Activated T-helper 1 cell treated with anti-CD3 and anti-CD28 coated beads, Interleukin-12 subunit alpha, Interleukin-12 subunit beta, Interleukin-2, Interleukin-4 antibody, amounts not matched to agents 30 ng/mL and 10 ng/mL and 1 ng/mL, durations not matched to agents 14 hours and 24 hours and 36 hours (primary cell): ENCODE measurements at places on chromosomes 2 and 18.

DNA sequence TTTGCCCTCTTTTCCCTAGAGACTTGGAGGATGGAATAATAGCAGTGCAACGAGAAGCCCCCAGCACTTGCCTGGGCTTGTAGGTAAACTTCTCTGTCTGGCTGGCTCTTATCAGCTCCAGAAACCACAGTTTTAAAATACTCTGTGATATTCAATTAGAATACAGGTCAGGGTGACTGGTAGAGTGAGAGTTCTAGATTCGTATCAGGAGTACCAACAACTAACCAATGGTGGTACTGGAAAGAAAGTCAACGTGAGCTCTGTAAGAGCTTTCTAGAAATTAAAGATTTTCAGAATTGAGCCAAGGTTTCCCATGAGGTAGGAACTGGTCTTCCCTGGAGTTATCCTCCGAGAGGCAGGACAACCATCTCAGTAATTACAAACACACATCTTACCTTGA lies 216.9 kb downstream of the NYAP2 start:
- no peak for DNase-seq

DNA sequence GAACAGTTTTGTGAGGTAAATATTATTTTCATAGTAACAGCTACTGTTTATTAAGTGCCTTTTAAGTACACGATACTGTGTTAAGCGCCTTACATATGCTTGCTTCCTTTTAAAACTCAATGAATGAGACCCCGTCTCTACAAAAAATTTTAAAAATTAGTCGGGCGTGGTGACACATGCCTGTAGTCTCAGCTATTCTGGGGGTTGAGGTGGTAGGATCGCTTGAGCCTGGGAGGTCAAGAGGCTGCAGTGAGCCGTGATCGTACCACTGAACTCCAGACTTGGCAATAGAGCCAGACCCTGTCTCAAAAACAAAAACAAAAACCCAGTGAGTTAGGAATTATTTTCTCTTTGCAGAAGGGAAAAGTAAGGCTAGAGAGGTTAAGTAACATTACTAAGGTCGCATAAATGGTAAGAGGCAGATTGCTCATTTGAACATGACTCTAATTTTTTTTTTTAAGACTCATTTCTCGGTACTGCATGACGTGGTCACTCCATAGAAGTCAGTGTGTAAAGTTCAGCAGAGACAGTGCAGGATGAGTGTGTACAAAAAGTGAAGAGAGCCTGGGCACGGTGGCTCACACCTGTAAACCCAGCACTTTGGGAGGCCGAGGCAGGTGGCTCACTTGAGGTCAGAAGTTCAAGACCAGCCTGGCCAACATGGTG lies 1.1 kb downstream of the METAP1D start:
- DNase-seq, result no peak

- no peak for DNase-seq
Measured at GRCh38 chr2:180016937-180017336, 9.8 kb upstream of the CWC22 start.

DNA sequence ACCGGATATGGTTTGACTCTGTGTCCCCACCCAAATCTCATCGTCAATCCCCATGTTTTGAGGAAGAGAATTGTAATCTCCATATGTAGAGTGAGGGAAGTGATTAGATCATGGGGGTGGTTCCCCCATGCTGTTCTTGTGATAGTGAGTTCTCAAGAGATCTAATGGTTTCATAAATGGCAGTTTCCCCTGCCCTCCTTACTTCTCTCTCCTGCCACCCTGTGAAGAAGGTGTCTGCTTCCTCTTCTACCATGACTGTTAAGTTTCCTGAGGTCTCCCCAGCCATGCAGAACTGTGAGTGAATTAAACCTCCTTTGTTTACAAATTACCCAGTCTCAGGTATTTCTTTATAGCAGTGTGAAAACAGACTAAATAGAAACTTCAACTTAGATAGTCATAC lies 69.5 kb downstream of the SESTD1 start:
- no peak for DNase-seq

DNA sequence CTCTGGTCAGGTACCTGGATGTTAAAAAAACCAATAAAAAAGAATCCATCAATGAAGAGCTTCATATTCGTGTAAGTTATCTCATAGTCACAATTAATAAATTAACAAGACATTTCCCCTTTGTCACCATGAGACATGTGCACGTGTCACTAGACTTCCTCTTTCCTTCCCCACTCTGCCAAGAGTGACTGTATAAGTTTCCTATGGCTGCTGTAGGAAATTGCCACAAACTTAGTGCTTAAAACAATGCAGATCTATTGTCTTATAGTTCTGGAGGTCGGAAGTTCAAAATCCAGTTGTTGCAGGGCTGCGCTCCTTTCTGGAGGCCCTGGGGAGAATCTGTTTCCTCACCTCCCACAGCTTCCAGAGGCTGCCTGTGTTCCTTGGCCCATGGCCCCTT lies 35.8 kb downstream of the SLC9A4 start:
- no peak for DNase-seq

- no peak for DNase-seq
Measured at GRCh38 chr2:47249157-47249900, 94.2 kb upstream of the STPG4 start.

DNA sequence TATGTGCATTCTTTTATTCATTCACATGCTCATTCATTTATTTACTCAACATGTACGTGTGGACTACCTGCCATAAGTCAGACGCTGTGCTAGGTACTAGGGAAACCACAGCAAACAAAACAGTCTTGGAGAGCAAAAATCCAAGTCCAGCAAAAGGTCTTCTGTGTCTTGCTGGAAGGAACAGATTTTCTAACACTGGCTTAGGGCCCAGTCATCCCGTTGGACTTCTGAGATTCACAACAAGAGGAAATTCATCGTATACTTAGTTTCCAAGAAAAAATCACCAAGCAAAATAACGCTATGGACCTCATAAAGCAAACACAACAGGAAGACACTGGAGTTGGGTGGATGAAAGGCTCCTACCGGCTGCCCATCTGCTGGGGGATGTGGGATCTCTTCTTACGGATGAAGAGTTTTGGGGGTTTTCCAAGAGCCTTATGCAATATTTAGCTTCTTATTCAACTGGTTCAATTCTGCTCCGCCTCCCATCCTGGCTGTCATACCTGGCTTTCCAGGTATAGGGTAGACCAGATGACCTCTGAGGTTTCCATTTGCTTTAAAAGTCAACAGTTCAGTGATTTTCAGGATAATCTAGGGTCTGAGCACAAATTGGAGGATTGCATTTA lies 262.7 kb downstream of the HAUS1 start:
- no peak for DNase-seq

- no peak for DNase-seq
Measured at GRCh38 chr2:9910699-9911098, 40.8 kb upstream of the GRHL1 start.

DNA sequence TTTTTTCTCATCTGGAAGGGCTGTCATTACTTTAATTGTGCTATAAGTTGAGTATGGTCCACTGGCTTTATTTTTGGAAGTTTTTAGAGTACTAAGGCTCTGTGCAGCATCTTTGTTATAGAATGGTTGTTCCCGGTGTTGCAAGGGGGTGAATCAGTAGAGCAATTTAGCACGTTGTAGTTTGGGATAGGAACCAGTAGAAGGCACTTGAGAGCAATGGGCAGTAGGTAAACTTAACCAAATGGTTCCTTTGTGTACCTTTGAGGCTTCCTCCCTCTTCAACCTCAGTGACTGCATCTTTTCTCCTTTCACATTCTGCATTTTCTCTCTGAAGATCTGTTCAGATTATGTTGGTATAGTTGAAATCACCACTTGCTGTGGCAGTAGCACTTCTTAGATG lies 238.2 kb upstream of the SYT4 start:
- no peak for DNase-seq

DNA sequence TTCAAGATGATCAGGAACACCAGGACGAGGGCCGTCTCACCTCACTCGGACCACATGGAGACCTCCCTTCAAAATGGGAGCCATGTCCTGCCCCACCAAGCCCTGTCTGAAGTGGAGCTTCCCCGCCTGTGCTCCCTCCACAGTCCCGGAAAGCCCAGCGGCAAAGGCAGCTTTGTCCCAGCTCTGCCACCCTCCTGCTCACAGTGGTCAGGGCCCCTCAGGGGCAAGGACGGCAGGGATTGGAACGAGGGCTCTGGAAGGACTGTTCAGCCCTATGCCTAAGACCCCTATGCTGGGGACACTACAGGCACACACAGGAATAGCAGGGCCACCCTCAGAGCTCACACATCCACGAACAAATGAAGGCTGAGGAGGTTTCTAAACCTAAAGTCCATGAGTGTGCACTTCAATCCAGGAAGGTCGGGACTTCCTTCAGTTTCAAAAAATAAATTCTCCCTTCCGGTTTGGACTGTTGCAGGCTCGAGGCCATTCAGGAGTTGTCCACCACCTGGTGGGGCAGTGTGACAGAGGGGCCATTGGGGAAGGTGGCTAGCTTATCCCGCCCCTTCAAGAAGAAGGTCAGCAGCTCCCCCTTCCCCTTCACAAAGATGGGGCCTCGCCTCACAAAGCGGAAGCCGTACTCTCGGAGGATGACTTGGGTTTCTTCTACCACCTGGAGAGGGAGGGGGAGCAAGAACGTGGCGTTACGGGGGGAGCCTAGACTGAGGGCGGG lies 26.4 kb downstream of the CENPO start:
- DNase-seq, result no peak

DNA sequence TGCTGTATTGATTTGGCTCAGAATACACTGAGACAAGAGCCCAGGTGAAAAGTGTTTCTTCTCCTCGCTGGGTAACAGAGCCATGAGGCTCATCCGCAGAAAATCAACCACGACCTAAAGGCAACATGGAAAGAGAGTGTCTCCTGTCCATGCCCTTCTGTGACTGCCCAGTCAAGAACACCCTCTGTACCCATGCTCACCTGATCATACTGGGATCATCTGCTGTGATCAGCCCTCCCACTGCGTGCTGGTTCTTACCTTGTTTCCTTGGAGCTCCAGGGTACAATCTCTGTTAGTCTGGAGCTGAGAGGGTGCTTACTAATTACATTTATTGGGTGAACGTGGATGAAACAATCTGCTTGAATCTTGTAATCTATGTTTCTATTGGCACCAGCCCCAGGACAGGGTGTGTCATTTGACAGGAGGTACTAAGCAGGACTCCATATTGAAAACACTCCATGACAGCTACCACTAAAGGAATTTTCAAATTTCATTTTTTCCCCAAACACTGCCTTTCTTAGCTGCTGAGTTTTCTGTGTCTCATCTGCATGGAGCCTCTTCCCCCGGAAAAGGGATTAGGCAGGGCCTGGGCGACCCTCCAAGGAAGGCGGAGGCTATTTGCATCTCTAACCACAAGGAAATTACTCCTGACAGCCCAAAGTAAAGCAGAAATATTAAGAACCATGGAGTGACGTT lies 39.7 kb upstream of the GRP start:
- no peak for DNase-seq

DNA sequence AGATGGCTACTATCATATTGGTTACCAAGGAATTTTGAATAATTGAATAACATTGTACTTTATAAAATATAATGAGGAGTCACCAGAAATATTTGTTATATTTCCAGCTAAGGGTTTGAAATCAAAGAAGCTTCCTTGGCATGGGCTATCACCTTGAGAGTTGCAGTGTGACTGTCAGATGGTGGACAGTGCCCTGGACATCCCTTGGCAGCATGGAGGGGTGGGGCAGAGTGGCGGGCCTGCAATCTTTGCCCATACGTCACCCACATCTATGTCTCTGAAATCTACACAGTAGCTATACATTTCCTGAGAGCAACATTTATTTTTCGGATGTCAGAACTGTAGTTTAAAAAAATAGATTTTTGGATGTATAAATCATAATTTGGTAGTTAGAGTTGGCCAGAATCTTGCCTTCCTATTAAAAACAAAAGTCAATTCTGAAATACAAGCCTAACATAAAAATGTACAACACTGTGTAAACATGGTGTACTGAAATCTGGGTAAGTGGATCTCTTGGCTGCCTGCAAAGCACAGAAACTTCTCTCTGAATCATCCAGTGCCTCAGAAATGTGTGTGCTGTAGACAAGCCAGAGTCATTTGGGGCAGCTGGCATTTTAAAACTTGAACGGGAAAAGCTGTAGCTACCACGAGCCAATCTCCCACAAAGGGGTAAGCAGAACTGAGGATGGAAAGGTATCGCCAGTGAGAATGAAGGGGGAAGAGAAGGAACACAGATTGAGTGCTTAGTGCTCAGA lies 124.2 kb upstream of the ARHGAP28 start:
- DNase-seq, result no peak
